ENCODE measurements at places on chromosomes 1 and 21. TPM values are rescaled to one million over a fixed set of nuclear protein-coding genes. Genes with fewer than 3 reads are reported as not detected.

DNA sequence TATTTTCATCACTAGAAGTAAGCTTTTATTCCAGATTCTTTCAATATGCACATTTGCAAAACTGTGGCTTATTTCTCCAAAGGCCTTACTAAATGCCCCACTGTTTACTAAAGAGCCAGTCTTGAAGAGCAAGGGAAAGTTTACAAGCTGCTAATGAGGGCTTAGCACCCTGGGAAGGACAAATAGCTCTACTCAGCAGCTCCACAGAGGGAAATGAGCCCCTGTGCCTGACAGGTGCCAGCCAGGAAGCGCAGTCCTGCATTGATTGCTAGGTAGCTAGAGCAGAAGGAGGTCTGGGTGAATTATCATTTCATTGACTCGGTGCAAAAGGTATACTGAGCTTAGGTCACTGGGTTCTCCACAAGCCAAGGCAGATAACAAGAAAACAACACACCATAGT, 307.0 kb downstream of the SETD4 start:
- no peak for DNase-seq

- DNase-seq: peak; percentile 63
Observed at GRCh38 chr1:190679044-190679443, 201.4 kb upstream of the BRINP3 start.

DNA sequence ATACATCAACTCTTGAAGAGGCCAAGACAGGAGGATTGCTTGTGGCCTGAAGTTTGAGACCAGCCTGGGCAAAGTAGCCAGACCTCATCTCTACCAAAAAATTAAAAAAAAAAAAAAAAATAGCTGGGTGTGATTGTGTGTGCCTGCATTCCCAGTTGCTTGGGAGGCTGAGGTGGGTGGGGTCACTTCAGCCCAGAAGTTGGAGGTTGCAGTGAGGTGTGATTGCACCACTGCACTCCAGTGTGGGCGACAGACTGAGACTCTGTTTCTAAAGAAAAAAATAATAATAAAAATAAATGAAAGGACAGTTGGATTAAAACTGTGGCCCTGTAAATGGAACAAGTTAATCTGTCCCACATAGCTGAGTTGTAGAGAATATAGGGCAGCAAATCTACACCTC, 18.9 kb upstream of the ZNF496 start:
- DNase-seq: no peak

DNA sequence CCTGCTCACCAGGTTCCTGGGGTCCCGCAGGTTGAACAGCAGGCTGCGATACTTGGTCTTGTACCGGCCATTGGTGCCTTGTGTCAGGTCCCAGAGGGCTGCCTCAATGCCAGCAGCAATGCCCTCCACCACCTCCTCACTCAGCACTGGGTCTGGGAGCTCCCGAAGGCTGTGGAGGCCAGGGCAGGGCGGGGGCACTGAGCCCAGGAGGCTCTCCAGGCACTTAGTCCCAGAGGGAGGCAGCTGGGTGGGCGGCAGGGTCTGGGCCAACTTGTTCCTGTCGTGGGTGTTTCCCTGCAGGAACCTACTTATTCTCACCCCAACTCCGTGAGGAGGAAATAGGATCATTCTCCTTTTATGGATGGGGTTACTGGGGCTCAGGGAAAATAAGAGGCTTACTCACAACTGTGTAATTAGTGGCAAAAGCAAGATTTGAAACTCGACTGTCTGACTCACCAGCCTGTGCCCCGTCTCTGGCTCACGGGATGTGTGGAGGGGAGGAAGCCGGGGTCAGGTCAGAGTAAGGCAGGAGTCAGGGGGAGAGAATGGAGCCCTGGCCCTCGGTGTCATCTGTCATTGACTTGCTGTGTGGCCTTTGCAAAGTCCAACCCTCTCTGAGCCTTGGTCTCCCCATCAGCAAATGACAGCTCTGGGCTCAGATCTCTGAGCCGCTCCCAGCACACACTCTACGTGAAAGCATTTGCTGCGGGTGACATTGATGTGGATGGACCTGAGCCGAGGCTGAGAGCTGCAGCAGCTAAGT, 17.2 kb downstream of the SPOCD1 start:
- DNase-seq: peak; percentile 94

DNA sequence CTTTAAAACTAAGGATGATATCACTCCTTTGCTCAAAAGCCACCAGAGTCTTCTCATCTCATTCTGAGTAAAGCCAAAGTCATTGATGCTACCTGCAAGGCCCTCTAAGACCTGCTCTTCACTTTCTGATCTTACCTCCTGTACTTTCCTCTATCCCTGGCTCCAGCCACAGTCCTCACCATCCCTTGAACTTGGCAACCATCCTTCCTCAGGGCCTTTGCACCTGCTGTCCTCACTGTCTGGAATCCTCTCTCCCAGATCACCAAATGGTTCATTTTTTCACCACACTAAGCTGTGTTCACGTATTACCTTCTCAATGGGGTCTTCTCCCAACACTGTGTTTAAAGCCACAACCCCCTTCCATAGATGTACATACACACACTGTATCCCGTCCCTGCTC, 4.3 kb upstream of the PHLDA3 start:
- no peak for DNase-seq

- DNase-seq: no peak
Observed at GRCh38 chr1:81340239-81340638, 460.5 kb upstream of the ADGRL2 start.

- DNase-seq: no peak
Observed at GRCh38 chr21:38832664-38833063, 26.9 kb downstream of the ETS2 start.

GRCh38 chr1:178258536-178258935, 164.6 kb downstream of the RASAL2 start:
- DNase-seq: no peak

DNA sequence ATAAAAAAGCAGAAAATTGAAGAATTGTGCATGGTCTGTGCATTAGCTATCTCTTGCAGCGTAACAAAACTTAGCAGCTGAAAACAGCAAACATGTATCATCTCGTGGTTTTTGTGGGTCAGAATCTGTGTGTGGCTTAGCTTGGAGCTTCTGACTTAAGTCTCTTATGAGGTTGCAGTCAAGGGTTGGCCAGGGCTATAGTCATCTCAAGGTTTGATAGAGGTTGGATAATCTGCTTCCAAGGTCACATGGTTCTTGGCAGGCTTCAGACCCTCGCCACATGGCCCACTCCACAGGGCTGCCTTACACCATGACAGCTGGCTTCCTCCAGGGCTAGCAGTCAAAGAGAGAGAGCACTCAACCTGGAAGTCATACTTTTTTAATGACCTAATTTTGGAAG, 35.9 kb downstream of the CNST start:
- DNase-seq: no peak

GRCh38 chr1:227043755-227044154, 103.7 kb downstream of the COQ8A start:
- DNase-seq: no peak

DNA sequence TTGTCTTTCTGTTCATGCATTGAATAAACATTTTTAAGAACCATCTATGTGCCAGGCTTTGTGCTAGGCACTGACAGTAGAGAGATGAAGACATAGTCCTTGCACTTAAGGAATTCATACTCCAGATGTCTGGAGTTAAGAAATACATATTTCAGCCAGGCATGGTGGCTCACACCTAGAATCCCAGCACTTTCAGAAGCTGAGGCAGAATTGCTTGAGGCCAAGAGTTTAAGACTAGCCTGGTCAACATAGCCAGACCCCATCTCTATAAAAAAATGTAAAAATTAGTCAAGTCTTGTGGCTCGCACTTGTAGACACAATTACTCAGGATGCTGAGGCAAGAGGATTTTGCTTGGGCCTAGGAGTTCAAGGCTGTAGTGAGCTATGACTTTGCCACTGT, 18.6 kb upstream of the YTHDF2 start:
- no peak for DNase-seq

DNA sequence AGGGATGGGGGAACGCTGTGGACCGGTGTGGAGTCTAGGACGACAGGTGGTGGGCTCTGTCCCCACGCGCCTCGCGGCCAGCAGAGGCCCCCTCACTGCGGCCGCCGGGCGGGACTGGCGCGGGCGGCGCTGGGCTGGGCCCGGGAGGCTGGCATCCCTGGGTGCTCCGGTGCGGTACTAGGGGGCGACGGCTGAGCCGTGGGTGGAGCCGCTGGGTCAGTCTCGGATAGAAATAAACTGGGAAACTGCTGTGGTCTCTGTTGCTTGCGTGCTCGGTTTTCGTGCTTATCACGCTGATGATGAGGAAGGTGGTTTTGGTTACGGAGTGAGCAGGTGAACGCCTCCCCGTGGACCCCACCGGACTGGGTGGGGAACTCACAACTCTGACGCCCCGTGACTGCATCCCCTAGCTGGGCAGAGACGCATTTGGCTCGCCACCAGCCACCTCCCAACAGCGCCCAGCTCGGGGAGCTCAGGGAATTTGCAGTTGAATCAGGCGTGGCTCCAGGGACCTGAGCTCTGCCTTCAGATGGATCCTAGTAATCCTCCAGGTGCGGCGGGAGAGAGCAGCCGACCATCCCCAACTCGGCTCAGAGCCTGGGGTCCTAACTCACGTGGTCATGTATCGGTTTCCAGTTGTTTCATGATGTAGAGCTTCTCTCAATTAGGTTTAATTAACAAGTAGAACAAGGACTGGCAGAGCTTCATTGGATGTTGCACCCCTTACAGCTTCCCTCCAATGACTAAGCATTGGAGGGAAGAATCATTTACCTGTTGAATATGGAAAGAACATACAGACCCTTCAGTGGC, 32.1 kb downstream of the HSD17B7 start:
- peak; percentile 27 for DNase-seq

- no peak for DNase-seq
Observed at GRCh38 chr1:116991171-116991845, 10.3 kb upstream of the CD101 start.

DNA sequence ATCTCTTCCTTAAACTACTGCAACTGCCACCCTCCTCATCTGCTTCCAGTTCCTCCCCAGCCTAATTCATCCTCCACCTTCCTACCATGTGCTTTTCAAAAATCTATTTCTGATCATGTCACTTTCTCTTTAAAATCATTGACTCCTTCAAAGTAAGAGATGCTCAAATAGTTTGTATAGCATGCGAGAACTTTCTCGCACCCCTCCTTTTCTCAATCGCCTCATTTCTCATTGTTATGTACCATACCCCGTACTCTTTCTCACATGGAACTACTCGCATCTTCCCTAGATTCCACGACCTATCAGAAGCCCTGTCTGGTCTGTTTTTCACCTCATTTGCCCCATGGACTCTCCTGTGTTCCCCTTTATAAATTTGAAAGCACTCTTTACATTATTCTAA, 238.2 kb downstream of the NRIP1 start:
- no peak for DNase-seq

DNA sequence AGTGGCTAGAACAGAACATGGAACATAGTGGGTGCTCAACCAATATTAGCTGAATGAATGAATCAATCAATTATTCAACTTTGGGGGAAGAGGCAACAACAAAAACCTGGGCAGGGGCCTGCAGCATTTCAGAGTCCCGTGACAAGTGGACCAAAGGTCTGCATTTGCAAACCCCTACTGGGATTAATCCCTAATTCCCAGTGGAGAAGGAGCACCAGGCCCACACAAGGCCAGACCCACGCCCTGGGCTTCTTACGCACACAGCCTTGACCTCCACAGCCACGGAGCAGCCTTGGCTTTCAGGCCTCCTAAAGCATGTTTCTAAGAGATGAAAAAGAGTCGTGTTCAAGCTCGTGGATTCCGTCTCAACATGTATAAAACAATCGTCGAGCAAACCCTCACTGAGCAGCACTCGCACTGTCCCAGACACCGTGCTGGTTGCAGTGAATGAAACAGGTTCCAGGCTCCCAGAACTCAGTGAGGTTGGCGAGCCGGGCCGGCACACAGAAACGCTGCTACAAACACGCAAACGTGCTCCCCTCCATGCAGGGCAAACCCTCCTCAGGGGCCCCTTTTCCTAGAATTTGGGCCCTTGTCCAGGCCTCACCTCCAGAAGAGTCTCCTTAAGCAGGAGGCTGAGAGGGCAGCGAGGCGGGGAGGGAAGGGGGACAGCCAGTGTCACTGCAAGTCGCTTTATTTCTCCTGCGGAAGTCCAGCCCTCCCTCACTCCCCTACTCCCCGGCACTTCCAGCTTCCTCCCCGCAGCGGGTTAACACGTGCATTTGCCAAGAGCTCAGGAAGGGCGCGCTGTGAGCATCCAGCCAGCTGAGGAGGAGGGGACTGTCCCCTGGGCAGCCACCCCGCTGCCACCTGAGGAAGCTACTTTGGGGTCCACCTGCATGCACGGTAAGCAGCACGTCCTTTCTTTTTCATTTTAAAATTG, 556.4 kb downstream of the KIF26B start:
- DNase-seq: no peak

GRCh38 chr1:89978755-89979154, 16.2 kb upstream of the ZNF326 start:
- no peak for DNase-seq

DNA sequence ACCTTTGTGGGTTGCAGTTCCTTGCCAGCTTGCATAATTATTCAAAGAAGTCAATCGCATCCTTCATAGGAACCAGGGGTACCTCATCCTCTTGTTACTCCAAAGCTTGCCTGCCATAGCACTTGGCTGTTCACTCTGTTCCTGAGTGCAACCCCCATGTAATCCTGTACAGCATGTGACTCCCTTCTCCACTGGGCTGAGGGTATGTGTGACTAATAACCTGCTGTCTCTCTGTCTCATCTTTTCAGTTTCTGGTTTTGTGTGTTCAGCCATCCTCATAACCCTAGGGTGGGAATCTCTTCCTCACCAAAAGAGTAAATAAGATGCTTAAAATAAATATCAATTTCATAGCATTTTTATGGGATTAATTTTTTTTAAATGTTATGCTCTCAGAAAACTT, 351.9 kb downstream of the S1PR1 start:
- no peak for DNase-seq

DNA sequence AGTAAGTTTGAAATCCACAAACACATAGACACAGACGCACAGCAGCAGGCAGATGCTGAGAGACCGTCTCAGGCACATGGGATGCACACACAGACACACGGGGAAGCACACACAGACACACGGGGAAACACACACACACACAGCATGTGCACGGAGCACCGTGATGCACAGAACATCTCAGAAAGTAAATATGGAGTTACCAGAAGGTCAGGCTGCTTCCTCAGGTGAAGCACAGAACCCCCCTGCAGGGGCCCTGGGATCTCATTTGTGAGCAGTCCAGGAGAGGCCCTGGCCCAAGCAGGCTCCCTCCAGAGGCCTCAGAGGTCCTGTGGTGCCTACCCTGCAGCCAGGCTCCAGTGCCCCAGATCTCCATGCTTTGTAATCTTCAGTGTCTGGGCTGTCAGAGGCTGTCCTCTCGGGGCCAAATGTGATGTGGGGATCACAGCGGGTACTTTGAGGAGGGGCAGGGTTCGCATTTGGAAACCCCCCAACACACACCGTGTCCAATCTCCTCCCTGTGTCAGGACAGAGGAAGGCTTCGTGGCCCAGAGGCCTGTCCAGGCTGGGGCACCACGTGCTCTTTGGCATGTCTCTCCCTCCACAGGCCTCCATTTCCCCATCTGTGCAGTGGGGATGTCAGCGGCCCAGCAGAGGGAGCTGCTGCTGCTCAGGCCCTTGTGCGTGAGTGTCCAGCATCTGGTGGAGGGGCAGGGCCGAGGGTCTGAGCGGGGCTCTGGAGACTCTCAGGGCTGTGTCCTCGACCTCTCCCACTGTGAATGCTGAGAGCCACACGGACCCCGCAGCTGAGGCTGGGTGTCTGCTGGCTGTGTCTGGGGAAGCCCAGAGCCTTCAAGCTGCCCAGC, 23.0 kb upstream of the PRSS38 start:
- DNase-seq: no peak

Gene GOLT1A
- not detected for total RNA-seq

Gene KRTAP21-2
- not detected for total RNA-seq

Gene PANK4
- total RNA-seq: 17.3 TPM

Gene THBS3
- 9.1 TPM for total RNA-seq

Gene MXRA8
- total RNA-seq: 316 TPM

Gene FGR
- not detected for total RNA-seq

Gene C4BPA
- not detected for total RNA-seq

Gene S100A3
- 0.81 TPM for total RNA-seq

Gene LRRC41
- 70.5 TPM for total RNA-seq

Gene GPATCH2
- 12.6 TPM for total RNA-seq

All from MG63 (cell line).